ENCODE measurements at places on chromosomes 5 and 9.

DNA sequence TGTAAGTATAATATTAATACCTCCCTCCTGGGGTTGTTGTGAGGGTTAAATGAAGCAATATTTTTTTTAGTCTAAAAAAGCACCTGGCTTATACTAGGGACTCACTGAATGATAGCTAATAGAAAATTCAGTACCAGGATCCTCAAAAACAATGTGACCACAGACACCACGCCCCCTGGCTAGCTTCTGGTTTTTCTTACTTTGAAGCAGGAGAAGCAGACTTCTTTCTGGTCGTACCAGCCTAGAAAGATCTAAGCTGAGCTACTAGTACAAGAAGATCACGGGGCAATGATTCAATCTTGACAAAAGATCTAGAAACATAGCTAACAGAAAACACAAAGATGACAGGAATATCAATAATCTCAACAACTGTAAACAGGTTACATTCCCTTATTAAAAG, 218.5 kb upstream of the SLC30A5 start:
- DNase-seq = no peak

DNA sequence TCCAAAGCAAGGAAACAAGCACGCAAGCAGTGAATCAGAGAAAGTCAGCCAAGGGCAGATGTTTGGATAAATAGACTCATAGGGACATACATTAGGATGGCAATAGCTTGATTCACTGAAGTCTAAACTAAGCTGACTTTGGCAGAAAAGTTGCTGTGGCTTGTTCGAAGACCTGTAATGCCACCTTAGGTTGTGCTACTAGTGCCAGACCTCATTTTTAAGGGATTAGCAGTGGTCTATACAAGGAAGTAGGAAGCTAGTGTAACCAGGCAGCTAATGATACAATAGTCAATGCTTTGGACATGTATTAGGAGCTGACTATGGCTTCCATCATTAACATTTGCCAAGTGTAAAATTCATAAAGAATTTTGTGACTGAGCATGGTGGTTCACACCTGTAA, 63.1 kb downstream of the FCHO2 start:
- no peak for DNase-seq

DNA sequence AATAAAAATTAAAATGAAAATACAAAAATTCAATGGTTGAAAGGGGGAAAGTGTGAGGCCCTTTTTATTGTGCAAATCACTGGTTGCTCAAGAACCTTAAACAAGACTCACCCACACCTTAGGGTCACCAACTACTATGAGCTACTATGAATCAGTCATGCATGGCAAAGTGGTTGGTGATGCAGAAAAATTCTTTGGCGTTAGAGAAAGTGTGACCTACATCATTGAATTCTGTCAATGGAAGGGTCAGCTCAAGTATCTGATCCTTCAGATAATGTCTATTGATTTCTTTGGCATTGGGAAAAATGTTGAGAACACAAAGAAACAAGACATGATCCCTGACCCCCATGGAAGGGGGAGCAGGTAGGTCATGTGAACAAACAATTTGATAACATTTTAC, 149.7 kb upstream of the ADCY2 start:
- DNase-seq = no peak

- DNase-seq = no peak
Observed at GRCh38 chr9:33452828-33453271, 5.5 kb upstream of the AQP3 start.

DNA sequence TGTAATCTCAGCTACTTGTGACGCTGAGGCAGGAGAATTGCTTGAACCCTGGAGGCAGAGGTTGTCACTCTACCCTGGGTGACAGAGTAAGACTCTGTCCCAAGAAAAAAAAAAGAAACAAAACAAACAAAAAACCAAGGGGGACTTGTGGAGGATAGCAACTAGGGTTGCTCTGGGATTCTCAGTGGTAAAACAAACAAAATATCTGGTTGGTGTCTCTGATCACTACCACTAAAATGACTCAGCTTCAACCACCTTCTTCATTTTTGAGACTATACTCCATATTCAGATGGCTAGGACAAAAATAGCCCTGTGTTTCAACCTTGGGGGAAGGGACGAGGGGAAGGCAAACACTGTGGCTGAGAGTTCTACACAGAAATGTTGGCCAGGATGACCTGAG, 110.3 kb downstream of the ARRDC3 start:
- no peak for DNase-seq

DNA sequence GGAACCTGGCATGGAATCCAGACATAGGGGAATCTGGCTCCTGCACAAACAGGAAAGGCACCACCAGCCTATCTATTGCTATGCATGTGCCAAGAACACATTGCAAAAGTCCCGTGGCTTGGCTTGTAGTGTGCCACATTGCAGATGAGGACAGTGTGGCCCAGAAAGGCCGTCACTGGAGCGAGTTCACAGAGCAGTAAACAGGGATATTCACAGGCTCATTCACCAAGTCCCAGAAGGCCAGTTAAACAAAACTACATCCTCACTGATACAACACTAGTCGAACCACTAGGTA, 39.6 kb upstream of the TRIM32 start:
- no peak for DNase-seq

DNA sequence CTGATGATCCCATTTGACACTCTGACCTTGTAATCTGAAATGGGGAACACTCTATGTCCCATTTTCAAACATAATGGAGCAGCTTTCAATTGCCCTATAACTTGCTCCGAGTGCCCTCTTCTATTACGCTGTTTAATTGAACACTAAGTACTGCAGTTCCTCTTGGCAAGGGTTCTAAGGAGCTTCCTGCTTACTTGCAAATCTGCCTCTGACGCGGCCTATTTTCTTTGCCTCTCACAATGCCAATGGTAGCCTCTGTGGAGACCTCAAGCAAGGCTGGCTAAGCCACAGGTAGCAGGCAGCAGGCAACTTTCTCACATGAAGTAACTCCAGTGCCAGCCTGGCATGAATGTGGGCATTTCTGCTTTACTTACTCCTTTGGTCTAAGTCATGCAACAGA, 443.4 kb upstream of the TRPC7 start:
- DNase-seq = no peak

GRCh38 chr9:128412120-128412790, 8.4 kb upstream of the CERCAM start:
- DNase-seq = no peak

DNA sequence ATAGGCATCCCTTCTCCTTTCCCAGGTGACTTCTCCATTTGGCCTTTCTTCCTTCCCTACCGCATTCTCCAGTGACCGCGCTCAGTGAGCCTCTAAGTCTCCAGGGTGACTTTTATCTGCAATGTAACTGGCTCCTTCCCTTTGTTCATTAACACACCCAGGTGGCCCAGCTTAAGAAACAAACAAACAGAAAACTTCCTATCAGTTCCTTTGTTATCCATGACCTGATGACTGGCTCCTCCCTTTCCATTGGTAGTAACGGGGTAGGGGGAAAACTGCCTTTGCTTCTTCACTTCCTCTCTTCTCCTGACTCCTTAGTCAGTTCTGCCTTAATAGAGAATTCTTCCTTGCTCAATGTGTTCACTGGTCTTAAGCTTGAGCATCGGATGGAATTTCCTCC, 7.0 kb upstream of the SH3GL2 start:
- no peak for DNase-seq

DNA sequence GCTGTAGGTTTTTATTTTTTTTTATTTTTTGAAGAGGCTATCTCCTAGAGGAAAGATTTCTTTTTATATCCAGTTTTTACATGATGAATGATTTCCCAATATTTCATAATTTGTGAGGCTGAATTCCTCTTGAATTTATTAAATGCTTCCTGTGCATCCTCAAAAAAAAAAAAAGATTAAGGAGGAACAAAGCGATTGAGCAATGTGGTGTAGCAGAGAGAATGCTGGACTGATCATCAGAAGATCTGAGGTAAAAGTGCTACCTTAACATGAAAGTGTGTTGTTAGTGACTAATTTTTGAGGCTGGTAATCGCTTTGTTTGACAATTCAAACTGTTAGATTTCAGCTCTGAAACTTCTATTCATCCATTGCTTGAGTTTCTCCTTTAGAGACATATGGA, 125.1 kb downstream of the ESM1 start:
- DNase-seq = no peak

DNA sequence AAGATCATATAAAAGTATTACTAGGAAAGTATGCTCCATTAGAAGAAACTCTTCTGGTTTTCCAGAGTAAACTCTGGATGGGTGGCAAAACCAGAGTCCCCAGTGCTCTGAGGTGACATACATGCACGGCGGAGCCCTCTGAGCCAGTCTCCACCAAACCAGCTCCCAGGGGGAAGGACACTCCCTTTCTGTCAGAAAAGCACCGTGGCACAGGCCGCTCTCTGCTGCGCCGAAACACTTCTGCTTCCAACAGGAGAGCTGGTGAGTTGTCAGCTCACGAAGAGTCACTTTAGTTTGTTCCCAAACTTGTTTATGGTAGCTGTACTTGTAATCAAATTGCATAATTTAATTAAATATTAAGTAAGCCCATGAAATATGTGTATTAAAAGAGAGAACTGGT, 184.6 kb downstream of the CDK5RAP2 start:
- no peak for DNase-seq

GRCh38 chr9:761793-762560, 79.5 kb upstream of the DMRT1 start:
- DNase-seq = no peak

DNA sequence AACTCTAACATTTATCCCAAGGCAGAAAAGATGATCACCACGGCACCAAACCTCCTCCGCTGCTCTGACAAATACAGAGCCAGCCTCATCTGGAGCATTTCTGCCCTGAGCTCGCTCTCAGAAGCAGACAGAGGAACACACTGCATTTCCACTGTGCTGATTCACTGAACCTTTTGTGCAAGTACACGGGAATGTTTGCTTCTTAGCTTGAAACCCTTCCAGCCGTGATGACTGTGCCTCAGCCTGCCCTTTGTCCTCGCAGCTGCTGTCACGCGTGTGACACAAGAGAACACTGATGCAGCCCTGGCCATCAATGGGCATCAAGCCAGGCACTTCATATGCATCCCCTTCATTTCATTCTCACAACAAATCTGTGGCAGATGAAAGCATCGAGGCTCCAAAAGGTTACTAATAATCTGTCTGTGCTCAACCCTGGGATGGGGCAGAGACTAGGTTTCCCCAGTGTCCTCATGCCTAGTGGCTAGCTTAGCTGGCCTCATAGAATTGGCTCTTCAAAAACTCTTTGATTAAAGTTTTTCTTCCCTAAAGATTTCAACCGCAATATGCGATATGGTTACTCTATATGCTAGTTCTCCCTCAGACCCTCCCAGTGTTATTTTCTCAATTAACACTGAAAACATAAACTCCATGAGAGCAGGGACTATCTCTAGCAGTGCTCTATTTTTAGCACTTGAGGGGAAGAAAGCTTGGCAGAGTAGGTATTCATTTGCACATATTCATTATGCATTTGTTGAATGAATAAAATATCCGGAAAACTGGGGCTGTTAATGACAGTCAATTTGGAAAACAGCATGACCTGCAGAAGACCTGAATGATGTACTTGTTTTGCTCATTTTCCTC, 7.3 kb downstream of the CDC14B start:
- DNase-seq = no peak

- no peak for DNase-seq
Observed at GRCh38 chr9:91207397-91207728, 154.4 kb downstream of the AUH start.

DNA sequence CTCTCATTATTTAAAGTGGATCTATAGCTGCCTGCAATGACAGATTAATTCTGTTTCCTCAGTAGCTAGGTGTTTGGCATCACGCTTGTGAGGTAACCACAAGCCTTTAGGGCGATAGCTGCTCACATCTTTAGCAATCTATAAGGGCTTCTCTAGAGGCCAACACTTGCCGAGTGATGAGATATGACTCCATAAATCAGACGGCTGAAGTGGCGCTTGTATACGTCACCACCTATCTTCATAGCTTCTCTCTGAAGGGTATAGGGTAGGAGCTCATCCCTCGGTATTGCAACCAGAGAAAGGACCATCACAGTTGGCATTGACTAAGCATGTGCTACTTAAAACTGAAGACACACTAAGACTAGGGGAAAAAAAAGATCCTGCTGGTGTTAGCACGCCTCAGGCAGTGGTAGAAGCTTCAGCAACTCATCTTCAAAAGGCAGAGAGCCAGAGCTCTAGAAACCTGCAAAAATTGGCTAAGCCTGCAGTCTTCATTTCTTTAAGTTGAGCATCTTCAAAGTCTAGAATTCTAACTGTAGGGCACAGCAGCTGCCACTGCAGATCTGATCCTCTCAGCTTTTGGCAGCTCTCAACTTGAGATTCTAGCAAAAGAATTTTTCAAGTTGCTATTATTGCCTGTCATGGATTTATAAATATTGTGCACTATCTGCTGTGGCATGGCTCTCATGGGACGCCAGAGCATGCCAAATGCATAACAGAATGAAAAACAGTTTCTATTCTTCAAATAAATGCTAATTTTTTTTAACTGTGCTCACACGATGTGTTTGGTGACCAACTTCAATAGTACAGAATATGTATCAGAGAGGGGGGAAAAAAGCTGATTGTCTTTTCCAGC, 37.5 kb downstream of the PSMB7 start:
- DNase-seq = no peak

DNA sequence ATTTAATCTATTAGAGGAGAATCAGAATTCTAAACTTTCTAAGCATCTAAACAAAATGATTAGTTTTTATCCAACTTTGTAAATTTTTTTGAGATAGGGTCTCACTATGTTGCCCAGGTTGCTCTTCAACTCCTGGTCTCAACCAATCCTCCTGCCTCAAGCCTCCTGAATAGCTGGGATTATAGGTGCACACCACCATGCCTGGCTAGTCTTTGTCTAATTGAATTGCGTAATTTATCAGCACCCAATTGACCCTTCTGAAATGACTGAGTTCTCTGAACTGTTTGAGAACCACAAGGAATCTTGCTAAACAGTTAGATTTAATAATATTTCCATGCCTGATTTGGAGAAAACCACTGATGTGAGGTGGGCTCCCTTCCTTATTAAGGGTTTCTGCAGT, 75.7 kb downstream of the PJA2 start:
- DNase-seq = no peak

- no peak for DNase-seq
Observed at GRCh38 chr5:28117691-28118090, 1079.3 kb upstream of the CDH9 start.

DNA sequence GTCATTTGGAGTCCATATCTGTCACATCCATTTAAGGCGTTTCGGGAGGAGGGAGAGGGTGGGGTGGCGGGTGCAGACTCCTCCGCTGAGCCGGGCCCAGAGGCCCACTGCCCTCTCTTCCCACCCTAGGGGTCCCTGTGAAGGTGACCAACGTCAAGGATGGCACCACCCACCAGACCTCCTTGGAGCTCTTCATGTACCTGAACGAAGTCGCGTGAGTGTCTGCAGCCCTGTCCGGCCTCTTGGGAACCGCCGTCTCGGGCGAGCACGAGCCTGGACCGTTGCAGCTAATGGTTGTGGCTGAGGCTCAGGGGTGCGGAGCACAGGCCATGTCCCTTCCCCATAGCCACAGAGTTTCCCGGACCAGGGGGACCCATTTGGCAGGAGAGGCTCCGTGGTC, 34.8 kb downstream of the ASS1 start:
- no peak for DNase-seq

GRCh38 chr5:149778303-149779123, 48.4 kb downstream of the PPARGC1B start:
- DNase-seq = no peak

GRCh38 chr5:150294551-150295071, 5.0 kb upstream of the CAMK2A start:
- DNase-seq = no peak

Data from GM18507 (cell line).